ENCODE measurements at places on chromosomes 7 and 10. TPM values are rescaled to one million over a fixed set of nuclear protein-coding genes. Genes with fewer than 3 reads are reported as not detected.

The SMO gene
- polyA plus RNA-seq, result 20.8 TPM

The ADAM12 gene
- 8.0 TPM for polyA plus RNA-seq

DNA sequence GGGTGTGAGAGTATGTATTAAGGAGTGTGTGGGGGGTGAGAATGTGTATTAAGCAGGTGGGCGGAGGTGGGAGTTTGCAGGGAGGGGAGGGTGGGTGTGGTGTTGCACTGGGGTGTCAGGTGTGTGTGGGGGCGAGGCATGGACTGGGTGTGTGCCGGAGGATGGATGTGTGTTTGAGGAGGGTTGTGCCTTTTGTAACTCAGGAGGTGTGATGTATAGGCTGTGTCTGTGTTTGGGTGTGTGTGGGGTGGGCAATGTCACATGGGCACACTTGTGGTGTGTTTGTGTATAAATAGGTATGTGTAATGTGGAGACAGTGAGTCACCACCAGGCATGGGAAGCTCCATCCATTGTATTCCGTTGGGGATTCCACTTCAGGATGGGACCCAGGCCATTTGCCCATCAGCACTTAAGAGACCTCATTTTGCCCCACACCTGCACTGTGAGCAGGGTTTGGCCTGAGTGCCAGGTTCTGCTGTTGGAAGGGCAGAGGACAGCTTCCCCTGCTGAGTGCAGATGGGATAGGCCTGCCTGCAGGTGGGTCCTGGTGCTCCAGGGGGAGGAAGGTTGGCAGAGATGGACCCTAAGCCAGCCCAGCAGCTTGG, 5.8 kb downstream of the UNC5B start:
- no peak for DNase-seq

DNA sequence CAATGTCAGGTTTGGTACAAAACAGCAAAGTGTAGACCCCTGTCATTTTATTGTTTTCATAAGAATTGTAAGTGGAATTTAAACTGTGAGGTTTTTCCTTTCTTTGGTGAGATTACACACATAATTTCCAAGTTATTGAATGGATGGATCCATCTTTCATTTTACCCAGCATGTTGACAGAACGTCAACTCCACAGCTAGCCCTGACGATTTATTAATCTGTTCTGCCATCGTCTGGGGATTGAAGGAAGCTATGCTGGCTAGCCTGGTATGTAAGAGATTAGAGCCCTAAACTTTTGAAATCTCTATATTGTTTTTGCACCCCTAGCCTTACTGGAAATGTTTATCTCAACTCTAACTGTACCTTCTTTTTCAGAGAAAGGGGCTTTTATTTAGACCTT, 8.6 kb downstream of the WNT16 start:
- no peak for DNase-seq

- no peak for DNase-seq
Observed at GRCh38 chr10:102505462-102506115, 1.8 kb downstream of the SUFU start.

DNA sequence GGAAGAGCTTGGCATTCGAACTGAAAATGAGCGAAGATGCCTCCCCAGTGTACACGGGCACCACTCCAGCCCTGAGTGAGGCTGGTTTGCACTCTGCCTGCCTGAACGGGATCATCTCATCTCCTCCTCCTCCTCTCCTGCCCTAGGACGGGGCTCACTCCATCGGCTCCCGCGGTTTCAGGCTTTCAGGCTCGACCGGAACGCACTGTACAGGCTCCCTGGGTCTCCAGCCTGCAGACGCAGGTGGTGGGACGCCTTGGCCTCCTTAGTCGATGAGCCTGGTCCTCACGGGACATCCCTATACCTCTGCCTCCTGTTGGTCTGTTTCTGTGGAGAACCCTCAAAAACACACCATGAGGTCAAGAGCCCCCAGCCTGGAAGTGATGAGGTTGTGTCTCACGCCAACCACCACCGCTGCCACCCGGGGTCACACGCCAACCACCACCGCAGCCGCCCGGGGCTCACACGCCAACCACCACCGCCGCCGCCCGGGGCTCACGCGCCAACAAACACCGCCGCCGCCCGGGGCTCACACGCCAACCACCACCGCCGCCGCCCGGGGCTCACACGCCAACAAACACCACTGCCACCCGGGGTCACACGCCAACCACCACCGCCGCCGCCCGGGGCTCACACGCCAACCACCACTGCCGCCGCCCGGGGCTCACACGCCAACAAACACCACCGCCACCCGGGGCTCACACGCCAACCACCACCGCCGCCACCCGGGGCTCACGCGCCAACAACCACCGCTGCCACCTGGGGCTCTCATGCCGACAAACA, 56.3 kb downstream of the FOXL3 start:
- DNase-seq, result no peak

DNA sequence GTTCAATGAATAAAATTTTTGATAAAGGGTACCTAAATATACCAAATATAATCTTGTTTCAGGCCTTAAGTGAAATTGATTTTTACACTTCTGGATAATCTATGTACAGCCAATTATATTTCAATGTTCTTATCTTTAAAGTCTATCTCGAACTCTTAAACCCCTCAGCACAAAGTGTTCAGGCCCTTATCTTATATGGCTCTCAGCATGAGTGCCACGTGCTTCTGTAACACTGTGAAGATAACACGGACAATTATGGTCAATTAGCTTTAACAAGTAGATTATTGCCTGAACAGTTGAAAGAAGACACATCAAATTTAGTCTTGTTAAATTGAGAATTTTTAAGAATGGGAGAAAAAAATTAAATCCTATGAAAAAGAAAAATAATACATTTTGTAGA, 40.4 kb upstream of the DMTF1 start:
- DNase-seq, result no peak

DNA sequence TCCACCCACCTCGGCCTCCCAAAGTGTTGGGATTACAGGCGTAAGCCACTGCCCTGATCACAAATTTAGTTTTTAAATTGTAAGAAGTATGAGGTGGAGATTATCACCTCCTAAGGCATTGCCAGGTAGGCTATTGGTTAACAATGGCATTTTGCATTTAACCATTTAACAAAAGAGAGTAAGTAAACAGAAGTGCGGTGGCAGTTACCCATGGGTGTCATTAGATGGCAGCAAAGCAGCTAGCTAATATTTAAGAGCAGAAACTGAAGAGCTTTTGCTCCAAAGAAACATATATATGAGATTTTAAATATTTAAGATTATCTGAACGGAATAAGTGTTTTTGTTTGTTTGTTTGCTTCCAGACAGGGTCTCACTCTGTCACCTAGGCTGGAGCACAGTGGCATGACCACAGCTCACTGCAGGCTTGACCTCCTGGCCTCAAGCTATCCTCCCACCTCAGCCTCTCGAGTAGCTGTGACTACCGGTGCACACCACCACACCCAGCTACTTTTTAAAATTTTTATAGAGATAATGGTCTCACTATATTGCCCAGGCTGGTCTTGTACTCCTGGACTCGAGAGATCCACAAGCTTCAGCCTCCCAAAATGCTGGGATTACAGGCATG, 325.5 kb upstream of the C7orf33 start:
- no peak for DNase-seq

- DNase-seq, result no peak
Observed at GRCh38 chr10:129936923-129937300, 27.2 kb downstream of the EBF3 start.

DNA sequence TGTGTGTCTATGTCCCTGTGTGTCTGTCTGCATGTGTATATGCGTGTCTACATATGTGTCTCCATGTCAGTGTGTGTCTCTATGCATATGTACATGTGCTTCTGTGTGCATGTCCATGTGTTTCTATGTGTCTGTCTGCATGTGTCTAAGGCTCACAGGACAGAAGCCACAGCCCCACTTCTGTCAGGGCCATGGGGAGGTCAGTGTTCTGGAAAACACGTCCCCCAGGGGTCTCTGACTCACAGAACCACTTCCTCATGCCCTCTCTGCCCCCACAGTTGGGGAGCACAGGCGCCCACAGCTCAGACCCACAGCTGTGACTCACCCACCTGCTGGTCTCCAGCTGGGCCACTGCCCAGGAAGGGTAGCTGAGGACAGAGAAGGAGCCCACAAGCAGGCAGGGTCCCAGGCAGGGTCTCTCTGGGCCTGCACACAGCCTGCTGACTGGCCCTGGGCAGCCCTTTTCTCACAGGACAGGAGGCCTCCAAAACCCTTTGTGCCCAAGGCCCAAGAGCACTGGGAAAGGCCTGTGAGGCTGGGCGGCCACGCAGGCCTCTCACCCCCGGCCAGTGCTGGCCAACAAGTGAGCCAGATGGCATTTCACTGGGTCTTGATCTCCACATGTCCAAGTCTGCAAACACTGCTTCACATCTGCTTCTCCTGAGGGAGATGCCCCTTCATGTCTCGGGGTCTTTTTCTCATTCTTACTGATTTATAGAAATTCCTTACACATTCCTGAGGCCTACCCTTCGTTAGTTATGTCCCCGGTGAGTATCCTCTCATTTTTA, 102.9 kb upstream of the FAM20C start:
- DNase-seq, result no peak

DNA sequence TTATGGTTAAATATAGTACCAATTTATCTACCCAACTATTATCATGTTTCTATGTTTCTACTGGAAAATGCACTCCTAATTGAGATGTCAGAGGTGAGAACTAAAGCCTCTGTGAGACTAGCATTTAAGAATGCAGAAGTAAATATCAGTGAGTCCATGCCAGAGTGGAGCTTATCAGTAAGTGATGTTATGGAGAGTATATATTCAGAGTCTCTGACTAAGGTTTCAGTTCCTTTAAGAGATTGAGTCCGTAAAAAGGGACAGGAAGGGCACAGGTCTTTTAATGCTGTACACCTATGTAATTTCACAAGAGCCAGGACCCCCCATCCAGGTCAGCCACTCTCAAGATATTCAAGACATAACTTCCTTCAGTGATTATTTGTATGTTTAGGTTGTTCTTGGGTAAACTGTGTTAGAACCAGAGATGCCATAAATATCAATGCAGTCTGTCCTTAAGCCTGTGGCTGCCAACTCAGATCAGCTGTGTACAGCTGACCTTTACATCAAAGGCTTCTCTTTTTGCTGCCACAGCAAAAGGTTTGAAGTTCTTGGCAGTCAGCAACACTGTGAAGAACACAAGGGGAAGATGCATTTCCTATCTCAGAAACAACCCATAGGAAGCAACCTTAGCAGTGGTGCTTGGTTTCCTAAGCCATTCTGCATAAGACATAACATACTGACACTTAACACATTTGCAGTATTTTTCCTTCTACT, 244.8 kb downstream of the BICC1 start:
- DNase-seq, result no peak

DNA sequence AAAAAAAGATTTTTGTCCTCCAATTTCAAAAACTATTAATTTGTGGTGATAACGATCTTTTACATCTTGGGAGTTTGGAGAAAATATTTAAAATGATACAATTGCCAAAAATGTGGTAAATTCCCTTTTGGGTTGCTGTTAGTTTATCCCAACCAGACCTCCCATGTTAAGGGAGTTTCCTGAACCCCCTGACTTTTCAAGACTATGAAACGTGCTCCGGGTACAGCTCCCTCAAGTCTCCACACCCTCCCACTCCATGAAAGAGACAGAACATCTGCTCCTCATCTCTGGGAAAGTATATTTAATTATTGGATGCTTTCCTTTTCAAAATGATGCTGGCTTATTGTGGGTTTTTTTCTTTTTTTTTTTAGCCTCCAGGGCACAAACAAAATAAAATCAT, 534.6 kb upstream of the NRP1 start:
- DNase-seq, result no peak

DNA sequence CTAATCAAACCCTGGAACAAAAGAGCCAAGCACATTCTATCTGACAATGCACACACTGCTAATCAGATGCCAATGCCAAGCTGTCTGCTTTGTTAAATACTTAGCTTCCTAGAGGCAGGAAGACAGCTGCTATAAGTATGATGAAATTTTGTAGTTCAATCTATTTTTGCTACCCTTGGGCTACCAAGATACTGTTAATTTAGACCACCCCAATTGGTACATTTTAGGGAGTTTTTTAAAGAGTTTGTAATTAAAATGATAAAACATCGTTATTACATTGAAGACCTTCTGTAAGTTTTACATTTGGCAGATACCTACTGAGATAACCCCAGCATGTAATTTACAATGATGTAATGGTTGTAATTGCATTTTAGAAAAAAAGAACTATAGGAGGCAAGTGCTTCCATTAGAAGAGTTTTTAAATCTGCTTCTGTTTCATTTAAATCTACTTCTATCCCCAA, 268.5 kb downstream of the ADK start:
- DNase-seq, result no peak

DNA sequence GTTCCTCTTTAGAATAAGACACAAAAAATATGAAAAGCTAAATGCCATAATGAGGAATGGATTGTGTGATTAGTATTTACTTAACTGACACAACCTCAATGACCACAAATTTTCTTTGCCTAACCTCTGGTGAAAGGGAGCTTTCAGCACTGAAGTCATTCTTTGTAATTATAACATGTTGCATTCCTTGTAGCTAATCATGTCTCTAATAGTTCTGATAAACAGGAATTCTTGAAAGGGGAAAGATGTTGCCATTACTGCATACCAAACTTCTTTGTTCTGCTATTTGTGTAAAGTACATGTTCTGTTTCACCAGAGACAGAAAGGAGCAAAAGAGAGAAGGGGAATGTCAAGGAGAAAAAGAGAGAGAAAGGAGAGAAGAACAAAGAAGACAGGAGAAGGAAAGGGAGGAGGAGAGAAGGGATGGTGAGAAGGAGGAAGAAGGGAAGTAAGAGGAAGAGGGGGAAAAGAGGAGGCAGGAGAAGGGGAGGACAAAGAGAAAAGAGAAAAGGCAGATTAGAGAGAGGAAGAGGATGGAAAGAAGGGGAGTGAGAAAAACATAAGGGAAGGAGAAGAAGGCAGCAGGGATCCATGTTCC, 120.9 kb downstream of the SEMA3D start:
- no peak for DNase-seq

GRCh38 chr10:72511459-72511858, 114.4 kb downstream of the MICU1 start:
- no peak for DNase-seq

- DNase-seq, result peak; percentile 46
Observed at GRCh38 chr7:139734395-139734794, 43.4 kb downstream of the HIPK2 start.

DNA sequence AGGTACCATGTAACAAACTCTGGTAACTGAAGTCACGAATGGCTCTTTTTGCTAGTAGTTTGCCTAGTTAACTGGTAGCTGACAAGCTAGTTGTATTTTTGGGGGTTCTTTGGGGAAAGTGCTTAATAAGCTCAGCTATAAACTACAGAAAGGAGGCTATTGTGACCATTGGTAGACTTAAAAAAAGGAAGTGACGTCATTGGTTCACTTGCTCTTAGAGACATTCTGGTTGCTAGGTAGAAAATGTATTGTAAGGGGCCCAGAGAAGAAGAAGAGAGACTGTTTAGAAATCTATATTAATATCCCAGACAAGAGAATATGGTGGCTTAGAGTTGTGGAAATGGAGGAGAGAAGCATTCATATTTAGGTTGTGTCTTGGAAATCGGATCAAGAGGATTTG, 103.0 kb downstream of the NXPH1 start:
- no peak for DNase-seq

GRCh38 chr10:36026081-36026480, 384.0 kb upstream of the FZD8 start:
- DNase-seq, result no peak

GRCh38 chr7:35848725-35849124, 47.9 kb downstream of the SEPTIN7 start:
- DNase-seq, result no peak

- DNase-seq, result no peak
Observed at GRCh38 chr10:10818082-10818481, 199.6 kb upstream of the CELF2 start.

Measured in AG04450 (cell line).